ENCODE measurements at places on chromosomes 4 and X.

- no peak for DNase-seq
Measured at GRCh38 chrX:120365320-120365719, 3.4 kb downstream of the ATP1B4 start.

- no peak for DNase-seq
Measured at GRCh38 chr4:74638001-74638400, 156.3 kb downstream of the BTC start.

- no peak for DNase-seq
Measured at GRCh38 chr4:1208970-1209704, 36.8 kb upstream of the SPON2 start.

GRCh38 chr4:128757712-128758111, 51.8 kb upstream of the JADE1 start:
- DNase-seq, result no peak

DNA sequence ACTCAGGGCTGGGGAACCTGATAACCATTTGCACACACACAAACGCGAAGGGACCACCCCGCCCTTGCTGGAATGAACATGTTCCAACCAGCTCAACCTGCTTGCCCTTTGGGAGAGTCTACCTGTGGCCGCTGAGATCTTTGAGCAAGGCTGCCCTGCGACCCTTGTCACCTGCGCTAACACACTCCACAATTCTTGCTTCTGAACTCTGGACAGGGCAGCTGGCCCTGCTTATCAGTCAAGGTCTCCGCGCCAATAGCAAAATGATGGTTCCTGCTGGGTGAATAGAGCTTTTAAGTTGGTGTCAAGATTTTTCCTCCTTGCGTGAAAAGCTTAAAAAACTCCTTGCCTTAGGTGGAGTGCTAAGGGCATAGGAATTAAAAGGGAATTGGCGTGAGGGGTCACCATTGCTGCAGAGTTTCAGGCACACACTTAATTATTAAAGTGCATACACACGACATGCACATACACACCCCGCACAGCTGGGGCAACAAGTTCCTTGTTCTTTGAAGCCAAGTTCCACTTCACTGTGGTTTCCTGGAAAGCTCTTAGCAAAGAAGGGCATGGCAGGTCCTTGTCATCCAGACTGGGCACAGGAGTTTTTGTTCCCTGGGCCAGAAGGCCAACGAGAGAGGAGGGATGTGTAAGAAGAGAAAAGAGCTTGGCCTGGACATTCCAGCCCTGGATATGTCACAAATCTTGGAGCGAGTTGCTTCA, 207.7 kb downstream of the STIM2 start:
- no peak for DNase-seq

- no peak for DNase-seq
Measured at GRCh38 chrX:102711872-102712215, 404 bp upstream of the GPRASP2 start.

DNA sequence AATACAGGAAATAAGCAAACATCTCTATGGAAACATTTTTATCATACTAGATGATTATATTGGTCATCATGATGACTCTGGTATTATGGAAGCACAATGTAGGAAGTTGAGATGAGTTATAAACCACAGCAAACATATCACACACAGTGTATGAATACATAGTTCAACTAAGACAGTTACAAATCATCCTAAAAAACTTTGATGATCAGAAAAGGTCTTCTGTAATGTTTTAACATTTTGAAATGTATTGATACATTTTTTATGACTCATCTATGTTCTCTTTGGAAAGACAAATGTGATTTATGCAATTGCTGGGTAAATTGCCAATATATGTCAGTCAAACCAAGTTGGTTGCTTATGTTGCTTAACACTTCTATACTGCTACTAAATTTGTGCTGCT, 4.8 kb downstream of the CXCL3 start:
- DNase-seq, result no peak

DNA sequence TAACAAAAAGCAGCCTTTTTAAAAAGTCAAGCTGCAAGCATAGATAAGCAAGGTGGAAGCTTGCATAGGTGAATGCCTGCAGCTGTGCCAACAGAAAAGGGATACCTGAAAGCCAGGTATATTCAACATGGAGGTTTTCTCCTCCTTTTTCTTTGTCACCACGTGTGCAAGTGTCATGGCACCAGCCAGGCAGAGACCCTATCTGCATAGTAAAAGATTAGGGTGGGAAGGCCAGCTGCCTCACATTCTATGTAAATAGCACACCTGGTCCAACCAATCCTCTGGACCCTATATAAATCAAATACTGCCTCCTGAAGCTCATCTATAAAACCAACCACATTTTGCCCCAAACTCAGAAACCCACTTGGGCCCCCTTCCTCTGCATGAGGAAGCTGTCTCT, 28.0 kb upstream of the PLK4 start:
- DNase-seq, result no peak

- DNase-seq, result no peak
Measured at GRCh38 chr4:73606465-73606974, 13.7 kb downstream of the RASSF6 start.

GRCh38 chrX:72100051-72100755, 31.5 kb downstream of the RTL5 start:
- DNase-seq, result no peak

DNA sequence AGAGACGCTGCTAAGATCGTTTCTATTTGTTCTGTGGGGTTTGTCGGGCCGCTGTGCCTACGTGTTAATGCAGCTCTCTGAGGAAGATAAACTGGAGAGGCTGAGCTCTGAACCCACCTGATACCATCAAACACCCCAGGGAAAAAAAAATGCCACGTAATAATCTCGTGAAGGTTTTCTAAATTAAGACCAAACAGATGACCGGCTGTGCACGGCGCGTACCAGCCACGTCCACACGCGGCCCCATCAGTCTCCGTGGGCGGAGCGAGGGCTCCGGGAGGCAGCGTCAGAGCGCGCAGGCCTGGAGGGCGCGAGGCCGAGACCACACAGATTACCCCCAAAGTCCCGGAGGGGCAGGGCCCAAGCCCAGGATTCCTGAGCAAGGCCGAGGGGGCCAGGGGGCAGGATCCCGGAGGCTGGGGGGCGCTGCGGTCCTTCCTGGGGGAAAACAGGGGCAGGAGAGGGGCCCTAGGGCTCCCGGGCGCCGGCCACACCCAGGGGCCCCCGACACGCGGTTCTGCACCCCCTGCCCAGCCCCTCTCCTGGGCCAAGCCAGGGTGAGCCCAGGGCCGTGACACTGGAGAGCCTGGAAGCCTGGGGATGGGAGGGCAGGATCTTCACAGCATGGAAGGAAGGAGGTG, 91.9 kb downstream of the FAM53A start:
- no peak for DNase-seq

Measured in stimulated activated CD4-positive, alpha-beta T cell treated with anti-CD3 and anti-CD28 coated beads, TNF-alpha, amount 100 ng/mL, for 48 hours (primary cell).